ENCODE measurements at places on chromosomes 6 and 20.

- no peak for DNase-seq
These were observed 76.5 kb upstream of the SUPT3H start for GRCh38 chr6:45454008-45454911.

DNA sequence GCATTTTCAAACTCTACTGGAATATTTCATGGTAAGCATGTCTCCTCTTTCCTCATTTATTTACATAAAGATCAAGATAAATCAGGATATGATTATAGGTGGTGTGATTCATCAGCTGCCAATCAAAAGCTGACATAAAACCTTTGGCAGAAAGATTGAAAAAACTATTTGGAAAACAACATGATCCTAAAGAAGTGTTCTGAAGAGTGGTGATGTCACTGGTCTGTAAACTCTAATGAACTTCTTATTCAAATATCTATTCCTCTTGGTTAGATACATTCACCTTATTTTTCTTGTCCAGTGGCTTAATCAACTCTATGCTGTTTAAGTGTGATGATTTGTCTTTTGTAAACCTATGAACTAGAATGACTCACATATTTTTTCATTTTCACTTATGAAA lies 535.5 kb upstream of the CITED2 start:
- no peak for DNase-seq

GRCh38 chr6:34580707-34581560 lies 24.8 kb upstream of the SPDEF start:
- DNase-seq: no peak

DNA sequence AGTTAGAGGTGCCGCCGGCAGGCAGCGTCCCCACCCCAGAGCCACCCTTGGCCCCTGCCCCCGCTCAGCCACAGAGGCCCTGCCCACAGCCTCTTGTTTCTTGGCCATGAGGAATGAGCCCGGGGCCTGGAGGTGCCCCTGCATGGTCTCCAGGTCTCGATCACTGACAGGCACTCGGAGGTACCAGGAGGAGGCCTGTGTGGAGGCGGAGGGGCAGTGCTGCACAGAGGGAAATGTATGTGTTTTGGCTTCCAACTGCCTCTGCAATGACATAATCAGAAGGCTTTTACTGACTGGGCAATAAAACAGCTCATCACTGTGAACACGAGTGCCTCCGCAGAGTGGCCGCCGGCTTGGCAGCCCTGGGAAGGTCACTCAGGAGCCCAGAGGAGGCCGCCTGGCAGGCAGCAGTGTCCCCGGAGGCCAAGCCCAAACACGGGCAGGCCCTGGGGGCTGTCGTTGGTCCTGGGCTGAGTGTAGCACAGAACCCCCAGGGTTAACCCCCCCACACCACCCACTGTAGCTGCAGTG lies 61.1 kb upstream of the GATA5 start:
- DNase-seq: no peak

DNA sequence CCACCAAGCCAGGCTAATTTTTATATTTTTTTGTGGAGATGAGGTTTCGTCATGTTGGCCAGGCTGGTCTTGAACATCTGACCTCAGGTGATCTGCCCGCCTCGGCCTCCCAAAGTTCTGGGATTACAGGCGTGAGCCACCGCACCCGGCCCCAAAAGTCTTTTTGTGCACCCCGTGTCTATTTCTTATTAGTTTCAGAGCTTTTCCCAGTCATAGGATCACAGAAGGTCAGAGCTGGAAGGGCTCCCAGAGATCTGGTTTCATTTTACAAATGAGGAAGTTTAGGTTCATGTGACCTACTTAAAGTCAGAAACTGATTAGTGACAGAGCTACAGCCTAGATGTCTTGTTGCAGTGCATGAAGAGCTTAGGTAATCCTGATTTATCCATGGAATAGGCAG lies 1.6 kb upstream of the OGFRL1 start:
- no peak for DNase-seq

- DNase-seq: no peak
These were observed 12.0 kb downstream of the CD83 start for GRCh38 chr6:14129575-14129974.

DNA sequence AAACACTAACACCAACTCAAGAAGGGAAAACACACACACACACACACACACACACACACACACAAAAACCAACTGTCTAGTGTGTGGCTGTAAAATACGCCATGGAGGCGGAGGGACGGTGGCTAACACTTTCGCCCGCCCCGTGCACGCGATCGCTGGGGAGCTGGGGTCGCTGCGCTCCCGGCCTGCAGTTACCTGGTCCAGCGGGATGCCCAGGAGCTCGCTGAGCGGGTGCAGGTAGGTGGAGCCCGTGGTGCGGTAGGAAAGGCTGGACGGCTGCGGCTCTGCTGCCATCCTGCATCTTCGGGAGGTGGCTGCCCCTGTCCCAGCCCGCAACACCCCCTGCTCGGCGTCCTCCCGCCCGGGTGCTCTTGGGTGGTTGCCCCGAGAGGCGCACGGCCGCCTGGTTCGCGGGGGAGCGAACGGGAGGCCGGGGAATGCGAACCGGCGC lies 303 bp downstream of the MBOAT1 start:
- no peak for DNase-seq

- DNase-seq: no peak
These were observed 81.4 kb downstream of the LAMA2 start for GRCh38 chr6:128964233-128964755.

Measured in stimulated activated CD4-positive, alpha-beta T cell treated with anti-CD3 and anti-CD28 coated beads, TNF-alpha, amount 100 ng/mL, for 4 hours (primary cell).